ENCODE measurements at places on chromosomes 2 and 18. TPM values are rescaled to one million over a fixed set of nuclear protein-coding genes. Genes with fewer than 3 reads are reported as not detected.

DNA sequence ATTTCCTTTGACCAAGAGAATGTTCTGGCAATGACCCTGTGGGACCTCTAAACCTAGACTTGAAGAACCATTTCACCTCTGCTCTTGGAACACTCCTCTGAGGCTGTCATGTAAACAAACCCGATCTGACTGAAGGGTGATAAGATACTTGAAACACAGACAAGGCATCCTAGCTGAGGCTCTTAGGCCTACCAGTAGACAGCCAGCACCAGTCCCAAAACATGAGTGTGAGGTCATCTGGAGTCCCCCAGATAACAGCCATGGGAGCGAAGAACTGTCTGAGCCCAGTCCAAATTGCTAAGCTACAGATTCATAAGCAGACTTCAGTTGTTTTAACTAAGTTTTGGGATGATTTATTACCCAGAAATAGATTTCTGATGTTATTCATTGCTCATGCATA lies 39.5 kb upstream of the LHCGR start:
- no peak for DNase-seq

ALLC gene
- polyA plus RNA-seq = 0.14 TPM

- DNase-seq = no peak
Measured at GRCh38 chr2:171281110-171281509, 120.4 kb upstream of the TLK1 start.

KYNU gene
- polyA plus RNA-seq = 0.60 TPM

DNA sequence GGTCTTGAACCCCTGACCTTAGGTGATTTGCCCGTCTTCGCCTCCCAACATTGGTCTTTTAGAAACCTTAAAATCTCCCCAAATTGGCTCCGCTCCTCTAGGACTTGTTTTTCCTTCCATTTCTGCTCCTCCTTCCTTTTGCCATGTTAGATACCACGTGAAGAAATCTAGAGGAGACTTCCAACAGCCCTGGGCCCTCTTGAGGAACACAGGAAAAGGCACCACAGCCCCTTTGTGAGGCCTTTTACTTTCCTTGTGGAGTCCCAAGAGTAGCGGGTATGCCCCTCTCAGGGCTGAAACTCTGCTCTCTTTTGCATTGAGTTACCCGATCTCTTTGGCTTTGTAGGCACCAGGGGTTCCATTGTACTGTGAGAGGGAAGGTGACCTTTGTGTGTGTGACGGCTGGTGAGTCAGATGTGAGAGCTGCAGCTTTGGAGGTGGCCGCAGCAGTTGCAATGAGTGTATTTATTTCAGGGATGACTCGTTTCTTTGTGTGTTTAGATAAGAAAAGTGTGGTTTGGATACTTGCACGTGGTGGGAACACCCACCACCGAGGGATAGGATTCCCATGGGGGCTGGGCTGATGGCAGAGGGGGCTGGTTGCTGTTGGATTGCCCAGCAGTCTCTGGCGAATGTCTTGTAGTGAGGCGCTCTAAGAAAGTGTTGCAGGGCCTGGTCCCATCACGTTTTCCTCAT lies 218.4 kb upstream of the HS6ST1 start:
- DNase-seq = peak; percentile 88

PDE1A gene
- polyA plus RNA-seq = 10.7 TPM

- no peak for DNase-seq
Measured at GRCh38 chr2:172046866-172047565, 38.3 kb upstream of the DLX1 start.

- no peak for DNase-seq
Measured at GRCh38 chr2:39515273-39515896, 78.3 kb upstream of the MAP4K3 start.

Data from muscle of back (tissue), 13 donors.